ENCODE measurements at places on chromosomes 7 and 10.

GRCh38 chr7:158407581-158408317 is 179.9 kb downstream of the PTPRN2 start:
- DNase-seq, result peak; percentile 74

GRCh38 chr7:151680810-151681209 is 161.1 kb upstream of the RHEB start:
- DNase-seq, result no peak

DNA sequence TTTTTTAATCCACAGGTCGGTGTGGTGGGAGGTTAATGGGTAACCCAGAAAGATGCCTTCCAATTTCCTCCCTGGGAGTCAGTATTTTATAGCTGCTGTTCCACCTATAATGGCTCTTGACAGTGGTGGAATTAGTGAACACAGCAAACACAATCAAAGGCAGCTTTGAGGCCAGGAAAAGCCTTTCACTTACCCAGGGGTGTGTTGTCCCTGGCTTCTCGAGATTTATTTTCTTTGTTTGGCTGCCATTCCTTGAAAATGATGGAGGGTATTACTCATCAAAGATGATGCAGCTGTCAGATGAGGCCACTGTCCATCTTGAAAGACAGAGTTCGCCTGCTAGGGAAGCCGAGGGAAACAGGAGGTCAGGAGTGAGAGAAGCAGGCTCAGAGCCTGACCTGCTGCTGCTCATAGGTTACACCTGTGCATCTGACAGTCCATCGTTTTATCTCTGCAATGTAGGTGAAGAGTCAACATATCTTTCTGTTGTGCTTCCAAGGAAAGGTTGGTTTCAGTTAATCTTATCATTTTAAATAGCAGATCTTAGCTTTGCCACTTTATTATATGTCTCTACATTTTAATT is 221.6 kb downstream of the XPNPEP1 start:
- DNase-seq, result no peak

DNA sequence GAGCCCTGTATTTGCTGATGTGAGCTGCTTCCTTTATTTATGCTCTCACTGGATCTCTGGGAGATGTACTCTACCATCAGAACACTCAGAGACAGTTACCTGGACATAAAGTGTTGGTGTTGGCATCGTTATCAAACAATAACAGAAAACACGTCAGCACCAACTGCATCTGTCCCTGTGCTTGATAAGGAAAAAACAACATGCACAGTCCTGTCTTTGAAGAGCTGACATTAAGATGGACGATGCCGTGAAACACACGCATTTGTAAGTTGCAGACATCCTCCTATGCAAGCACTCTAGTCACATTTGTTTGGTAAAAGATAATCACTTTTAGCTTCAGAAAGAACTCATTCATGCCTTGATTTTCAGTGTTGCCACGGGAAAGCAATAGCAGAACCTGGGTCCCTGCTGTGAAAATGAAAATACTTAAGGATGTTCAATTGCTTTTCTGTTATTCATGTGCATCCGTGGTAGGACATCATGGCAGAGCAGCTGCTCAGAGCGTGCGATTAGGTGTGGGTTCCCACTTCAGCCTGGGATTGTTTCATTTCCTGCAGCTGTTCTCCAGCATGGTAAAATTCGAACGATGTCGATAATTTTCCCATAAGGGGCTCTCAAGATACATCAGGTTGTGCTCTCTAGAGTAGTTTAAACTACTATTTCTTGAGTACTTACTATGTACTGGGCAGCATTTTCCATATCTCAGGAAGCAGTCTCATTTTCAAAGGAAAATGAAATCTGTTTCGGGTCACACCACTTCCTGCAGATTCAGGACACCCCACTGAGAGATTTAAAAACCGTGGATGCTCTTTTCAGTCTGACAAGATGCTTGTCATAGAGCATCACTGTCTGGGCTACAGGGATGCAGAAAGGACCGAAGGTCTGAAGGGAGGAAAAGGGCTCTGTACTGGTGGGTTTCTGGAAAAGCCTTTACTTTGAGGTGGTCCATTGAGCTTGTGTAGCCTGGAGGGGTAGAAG is 248.7 kb downstream of the CAMK1D start:
- no peak for DNase-seq

DNA sequence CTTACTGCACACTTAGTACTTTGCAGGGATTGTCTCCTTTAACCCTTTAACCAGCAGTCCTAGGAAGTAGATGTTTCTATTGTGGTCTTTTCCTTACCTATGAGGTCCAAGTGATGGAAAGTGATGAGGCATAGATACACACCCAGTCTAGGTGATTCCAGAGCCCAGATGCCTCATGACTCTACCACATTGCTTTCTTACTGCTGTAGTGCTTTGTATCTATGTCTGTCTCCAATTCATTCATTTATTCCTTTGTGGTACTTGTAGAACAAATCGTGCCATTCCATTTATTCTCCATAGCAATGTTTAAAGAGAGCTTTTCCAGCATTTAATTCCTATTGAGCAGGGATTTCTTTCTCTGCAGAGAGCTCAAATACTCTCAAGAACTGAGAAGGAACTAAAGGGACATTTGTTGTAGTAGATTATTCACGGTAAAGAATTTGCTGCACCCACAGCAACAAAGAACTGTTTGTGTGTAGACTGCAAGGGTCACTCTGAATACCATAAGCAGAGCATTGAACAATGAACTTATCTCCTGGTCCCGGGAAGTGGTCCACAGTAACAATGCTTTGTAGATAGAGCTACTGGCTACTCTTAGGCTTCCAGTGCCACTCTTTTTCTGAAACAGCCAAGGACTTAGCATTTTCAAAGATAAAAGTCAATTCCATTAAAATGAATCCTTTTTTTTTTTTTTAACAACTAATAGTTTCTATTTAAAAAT is 337.0 kb downstream of the PTEN start:
- DNase-seq, result peak; percentile 38

- DNase-seq, result no peak
Observed at GRCh38 chr7:26413007-26413691, 121.5 kb downstream of the SNX10 start.

- DNase-seq, result no peak
Observed at GRCh38 chr7:47150497-47151260, 431.2 kb downstream of the TNS3 start.

DNA sequence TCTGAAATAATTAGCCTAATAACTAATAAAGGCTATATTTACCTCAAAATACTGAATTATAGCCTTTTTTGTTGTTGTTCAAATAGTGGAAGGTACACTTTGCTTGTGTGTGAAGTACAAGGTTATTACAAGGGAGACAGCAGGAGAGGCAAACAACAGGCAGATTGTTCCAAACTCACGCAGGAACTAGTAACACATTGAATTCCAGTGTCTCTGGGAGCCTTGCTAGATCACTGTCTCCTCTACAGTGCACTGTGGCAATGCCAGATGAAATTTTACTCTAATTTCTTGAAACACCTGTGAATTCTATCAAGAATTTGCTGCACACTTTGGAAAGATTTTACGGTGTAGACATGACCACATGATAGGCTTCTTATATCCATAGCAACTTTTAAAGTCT is 112.6 kb downstream of the MDFIC start:
- DNase-seq, result no peak

GRCh38 chr10:73478636-73479035 is 17.2 kb downstream of the PPP3CB start:
- no peak for DNase-seq

GRCh38 chr7:142405122-142405765 is 147.4 kb upstream of the PRSS58 start:
- no peak for DNase-seq

DNA sequence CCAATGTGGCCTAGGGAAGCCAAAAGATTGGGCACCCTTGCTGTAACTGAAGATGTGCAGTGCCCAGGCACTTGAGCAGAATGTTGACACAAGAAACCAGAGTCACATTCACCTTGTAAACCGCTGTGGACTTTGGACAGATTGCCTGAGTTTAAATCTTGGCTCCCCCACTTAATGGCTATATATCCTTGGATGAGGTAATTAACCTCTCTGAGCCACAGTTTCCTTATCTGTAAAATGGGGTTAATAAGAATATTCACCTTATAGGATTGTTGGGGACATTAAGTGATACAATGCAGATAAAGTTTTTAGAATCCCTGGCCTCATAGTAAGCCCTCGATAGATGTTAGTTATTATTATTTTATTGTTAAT is 331.0 kb downstream of the LRMDA start:
- DNase-seq, result no peak

GRCh38 chr7:102119213-102119651 is 167.4 kb upstream of the SH2B2 start:
- DNase-seq, result no peak

- DNase-seq, result no peak
Observed at GRCh38 chr10:7519351-7519750, 108.5 kb upstream of the SFMBT2 start.

- peak; percentile 36 for DNase-seq
Observed at GRCh38 chr7:80307227-80307856, 172.7 kb downstream of the GNAI1 start.

GRCh38 chr7:55078465-55079372 is 59.9 kb downstream of the EGFR start:
- DNase-seq, result peak; percentile 87

DNA sequence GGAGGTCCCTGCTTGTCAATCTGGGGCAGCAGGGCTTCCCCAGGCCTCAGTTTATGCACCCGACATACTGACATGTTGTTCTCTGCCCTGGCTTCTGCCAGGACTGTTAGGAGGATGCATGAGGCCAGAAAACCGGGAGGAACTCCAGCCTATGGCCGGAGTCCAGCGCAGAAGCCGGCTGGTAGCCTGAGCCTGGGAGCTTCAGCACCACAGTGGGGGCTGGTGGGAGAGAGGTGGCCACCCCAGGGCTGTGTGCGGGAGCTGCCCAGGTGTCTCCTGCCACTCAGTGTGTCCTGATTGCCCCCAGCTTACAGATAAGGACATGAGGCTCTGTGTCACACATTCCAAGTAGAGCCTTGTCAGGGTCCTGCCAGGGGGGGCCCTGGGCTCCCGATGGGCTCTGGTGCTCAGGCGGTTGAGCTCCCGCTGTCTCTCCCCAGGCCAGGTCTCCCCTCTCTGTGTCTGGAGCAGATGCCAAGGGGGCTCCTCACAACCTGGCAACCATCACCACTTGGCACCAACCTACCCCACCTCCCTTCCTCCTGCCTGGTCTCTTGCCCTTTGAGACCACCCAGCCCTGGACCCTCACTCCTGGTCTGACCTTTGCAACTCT is 32.3 kb downstream of the PPIF start:
- no peak for DNase-seq

DNA sequence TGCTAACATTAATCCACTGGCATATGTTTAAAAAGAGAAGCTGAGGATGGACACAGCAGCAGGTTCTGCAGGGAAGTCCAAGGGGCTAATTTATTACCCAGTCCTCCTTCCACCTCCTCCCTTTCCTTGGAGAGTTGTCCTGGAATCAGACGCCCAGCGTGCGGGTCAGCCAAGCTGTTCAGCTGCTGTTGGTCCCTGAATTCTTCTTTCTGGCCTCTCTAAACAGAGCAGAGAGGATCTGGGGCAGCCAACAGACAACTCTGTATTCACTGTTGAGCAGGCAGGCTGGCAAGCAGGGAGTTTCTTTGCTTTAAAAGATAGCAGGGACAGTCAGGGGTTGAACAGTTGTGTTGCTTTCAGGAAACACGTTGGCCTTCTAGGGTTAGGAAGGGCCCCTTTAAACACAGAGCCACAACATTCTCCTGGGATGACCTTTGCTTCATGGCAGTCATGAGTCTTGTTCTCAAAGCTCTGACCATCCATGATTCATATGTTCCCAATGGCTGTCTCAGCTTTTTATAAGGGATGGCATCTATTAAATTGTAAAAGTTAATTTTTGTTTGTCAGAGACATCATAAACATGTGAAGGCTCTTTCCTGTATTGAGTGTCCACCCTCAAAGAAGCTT is 217.0 kb downstream of the CREB5 start:
- DNase-seq, result no peak

GRCh38 chr10:132364594-132364970 is 32.4 kb upstream of the PWWP2B start:
- no peak for DNase-seq

Measured in HT-29 (cell line).